MG63 (cell line): ENCODE measurements at places on chromosomes 6 and 20. TPM values are rescaled to one million over a fixed set of nuclear protein-coding genes. Genes with fewer than 3 reads are reported as not detected.

DNA sequence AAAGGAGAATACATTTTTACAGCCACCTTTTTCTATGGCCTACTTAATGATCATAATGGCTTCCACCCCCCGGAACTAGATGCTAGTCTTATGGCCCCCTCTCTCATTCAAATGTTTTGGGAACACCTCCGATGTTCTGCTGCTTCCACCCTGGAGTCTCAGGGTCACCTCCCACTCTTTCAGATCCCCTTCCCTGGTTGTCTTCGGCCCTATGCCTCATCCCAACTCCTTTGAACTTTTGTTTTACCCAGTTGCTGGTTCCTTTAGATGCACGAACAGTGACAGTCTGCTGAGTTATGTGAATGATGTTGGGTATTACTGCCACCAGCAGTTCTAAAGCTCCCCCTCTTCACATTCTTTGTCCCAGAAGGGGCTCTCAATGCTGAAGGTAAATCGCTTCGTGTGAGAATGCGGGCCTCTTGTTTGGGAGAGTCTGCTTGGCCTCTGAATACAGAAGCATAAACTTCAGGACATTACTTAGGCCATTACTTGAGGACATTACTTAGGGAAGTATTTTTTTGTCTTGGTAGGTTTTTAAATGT, 309.1 kb downstream of the SOX4 start:
- no peak for DNase-seq

Gene ME1
- total RNA-seq: 10.4 and 16.3 TPM in 2 replicates

Gene HLA-DRA
- not detected in 2 replicates for total RNA-seq

Gene LINC00237
- not detected in 2 replicates for total RNA-seq

Gene MUCL3
- not detected in 2 replicates for total RNA-seq
